NCI-H2171 treated with DMSO at 0.1 percent for 48 hours (cell line): ENCODE measurements at places on chromosomes 7 and 10.

DNA sequence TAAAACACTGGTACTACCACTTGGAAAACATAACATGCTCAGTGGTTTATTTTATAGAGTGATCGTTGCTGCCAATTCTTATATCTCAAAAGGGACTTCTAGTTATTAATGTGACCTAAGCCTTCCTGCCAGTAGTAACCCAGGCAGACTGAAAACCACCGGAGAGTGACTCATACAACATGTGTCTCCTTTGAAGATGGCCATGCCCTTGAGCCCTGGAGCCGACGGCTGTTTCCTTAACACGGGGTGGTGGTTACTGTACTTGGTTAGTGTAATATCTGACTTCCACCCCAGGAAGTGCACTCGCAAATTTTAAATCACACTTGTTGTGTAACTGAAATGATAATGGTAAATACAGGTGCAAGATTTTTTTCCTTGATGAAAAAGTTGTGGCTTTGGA lies 30.5 kb downstream of the JAKMIP3 start:
- DNase-seq: no peak

GRCh38 chr7:87853237-87853864 lies 22.8 kb downstream of the SLC25A40 start:
- no peak for DNase-seq

DNA sequence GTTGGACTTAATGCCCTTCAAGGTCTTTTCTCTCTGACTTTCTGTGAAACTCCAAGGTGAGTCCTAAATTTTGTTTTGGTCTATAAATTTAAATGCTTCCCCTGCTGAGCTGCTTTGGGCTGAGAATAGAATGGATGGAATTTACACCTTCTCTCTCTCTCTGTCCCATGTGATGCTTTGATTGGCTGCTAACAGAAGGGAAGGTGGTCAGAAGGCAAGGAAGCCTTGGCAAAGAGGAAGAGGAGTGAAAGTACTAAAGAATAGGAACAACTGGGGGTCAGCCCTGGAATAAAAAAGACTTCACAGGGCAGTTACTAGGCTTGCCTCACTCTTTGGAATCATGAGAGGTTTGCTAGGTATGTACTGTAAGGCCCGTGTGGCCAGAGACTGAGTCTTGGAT lies 260.2 kb downstream of the AUTS2 start:
- no peak for DNase-seq

GRCh38 chr7:27191833-27192545 lies 7.0 kb upstream of the HOXA11 start:
- no peak for DNase-seq

- DNase-seq: no peak
Observed at GRCh38 chr10:132679217-132679595, 106.7 kb downstream of the NKX6-2 start.

DNA sequence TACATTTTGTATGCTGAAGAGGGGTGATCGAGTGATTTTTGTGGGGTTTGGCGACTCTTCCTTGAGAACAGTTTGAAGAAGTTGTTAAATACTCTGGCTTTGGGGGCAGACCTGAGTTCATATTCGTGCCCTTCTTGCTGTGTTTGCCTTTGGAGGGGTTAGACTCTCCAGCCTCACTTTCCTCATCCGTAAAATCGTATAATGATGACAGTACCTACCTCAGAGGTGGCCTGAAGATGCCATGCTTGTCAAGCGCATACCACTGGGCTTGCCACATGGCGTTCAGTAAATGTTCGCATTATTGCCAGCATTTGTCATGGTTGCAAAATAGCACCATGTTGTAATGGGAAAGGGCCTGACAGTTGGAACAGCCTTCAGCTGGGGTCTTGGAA lies 1.3 kb downstream of the STK17A start:
- no peak for DNase-seq
